ENCODE measurements at places on chromosomes 5 and 9.

DNA sequence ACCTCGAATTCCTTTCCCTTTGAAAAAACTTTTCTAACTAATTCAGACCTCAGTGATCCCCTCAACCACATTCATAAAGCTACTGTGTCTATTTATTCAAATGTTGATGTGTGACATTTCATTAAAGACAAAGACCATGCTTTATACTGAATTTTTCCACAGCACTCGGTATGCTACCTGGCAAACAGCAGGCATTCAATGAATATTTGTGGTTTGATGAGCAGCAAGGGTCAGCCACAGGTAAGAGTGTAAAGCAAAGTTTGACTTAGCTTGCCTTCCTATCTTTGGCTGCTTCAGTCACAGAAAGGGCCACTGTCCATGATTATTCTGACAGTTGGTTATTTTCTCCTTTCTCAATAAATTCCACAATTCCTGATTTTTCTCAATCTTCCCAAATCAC is 5.1 kb upstream of the CDC42SE2 start:
- no peak for DNase-seq

DNA sequence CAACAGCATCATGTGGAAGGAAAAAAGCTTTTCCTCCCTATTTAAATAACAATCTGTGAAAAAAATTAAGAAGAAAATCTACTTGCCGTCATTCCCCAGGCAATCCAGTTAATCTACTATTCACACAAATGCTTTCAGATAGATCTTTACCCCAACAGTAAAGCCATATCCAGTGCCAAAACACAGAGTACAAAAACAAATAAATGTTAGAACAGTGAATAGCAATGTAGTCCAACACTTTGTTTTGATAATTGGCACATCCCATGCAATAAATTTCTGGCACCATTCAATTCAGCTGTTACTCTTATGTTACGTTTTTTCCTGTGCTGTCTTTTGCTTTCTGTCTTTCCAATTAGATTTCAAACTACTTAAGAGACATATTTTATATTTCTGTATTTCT is 2245.5 kb upstream of the WWC1 start:
- no peak for DNase-seq

DNA sequence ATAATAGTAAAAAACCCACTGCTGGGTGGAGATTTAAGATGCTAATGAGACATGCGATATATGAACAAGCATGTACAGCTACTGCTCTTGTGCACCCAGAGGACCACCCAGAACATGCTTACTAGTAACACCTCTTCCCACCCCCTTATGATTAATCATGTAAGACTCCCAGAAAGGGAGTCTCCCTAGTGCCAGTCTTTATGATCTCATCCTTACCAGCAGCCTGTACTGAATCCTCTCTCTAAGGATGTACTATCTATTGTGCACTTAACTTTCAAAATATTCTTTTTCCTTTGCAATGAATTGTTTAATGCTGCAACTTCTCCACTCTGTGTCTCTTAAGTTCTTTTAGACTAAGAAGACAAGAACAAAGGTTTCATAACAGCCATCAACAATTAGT is 9.1 kb upstream of the MAT2B start:
- DNase-seq, result no peak

DNA sequence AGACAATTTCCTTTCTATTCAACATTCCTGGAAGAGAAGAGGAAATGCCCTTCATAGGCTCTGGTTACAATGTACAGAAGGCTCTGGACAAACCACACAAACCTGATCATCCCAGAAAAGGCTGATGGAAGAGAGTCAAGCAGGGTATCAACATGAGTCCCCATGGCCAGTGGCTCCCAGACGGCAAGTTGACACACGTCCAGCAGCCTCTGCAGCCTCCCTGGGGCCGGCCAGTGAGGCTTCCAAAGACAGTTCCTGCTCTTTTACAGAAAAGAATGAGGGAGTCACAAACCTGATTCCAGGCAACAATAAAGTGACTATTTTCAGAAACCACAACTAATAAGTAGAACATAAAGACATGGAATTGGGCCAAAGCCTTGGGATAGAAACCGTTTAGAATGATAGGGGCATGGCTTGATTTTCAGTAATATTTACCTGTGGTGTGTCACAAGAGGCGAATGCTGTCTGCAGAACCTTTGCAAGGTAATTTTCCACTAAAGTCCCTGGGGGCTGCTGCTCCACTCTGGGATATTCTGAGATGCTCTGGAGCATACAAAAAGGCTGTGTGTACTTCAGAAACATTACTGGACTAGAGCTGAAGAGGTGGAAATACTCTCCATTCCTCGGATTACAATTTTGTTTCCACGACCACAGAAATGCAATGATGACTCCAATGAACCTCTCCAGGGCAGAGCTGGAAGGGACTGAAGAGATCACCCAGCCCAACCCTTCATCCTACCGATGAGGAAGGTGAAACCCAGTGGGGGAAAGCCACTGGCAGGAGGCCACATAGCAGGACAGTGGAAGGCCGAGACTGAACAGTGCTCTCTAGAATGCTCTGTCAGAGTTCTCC is 10.4 kb downstream of the MED27 start:
- DNase-seq, result no peak

GRCh38 chr5:76771705-76772405 is 47.0 kb upstream of the F2RL1 start:
- no peak for DNase-seq

DNA sequence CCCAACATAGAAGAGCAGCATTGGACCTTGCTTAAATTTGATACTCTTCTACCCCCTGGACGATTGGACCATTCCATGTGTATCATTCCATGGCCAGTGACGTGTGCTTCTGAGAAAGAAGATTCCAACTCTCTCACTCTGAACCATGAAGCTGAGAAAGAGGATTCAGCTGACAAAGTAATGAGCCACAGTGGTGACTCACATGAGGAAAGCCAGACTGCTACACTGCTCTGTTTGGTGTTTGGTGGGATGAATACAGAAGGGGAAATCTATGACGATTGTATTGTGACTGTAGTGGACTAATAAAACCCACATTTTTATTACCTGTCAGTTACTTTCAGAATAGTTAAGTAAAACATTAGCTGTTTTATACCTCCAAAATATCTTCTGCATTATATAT is 7.5 kb downstream of the HSPA5 start:
- no peak for DNase-seq

- DNase-seq, result no peak
These were observed 25.8 kb upstream of the DAP start for GRCh38 chr5:10786835-10787234.

All from stimulated activated CD8-positive, alpha-beta memory T cell treated with anti-CD3 and anti-CD28 coated beads, Interleukin-4, amount 100 ng/mL, for 4 hours (primary cell).